ENCODE measurements at places on chromosomes 6 and 20. TPM values are rescaled to one million over a fixed set of nuclear protein-coding genes. Genes with fewer than 3 reads are reported as not detected.

FAM209B gene
- total RNA-seq = not detected

SLC22A1 gene
- 1.9 TPM for total RNA-seq

CNR1 gene
- 327 TPM for total RNA-seq

DNA sequence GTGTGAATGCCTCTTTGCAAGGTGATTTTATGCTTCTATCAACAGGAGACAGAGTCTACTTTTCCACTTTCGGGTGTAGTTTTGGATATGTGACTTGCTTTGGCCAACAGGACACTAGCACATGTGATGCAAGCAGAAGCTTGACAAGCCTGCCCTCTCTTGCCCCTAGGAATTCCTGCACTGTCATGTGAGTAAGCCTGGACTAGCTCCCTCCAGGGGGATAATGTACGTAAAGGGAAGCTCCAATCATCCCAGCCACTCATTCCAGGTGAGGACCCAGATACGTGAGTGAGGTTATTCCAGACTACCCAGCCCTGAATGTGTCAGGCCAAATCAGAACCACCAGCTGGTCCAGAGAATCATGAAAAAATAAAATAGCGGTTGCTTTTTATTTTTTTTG lies 33.3 kb downstream of the BEND3 start:
- no peak for DNase-seq

DNA sequence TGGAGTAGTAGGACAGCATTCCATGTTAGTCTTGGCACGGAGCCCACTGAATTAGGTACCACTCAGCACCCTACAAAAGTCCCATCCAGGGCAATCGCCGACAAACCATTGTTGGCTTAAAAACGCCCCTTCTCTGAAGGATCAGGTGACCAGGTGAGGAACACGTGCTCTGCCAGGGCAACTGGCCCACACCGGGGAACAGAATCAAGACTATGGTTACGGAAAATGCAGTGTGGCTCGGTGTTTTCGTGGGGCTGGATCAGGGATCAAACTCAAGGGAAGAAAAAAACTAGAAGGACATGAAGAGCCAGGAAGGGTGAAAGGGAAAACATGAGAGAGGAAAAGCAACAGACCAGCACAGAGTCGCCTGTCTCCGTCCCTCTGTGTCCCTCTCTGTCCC lies 177.8 kb upstream of the ARID1B start:
- DNase-seq = no peak

- DNase-seq = no peak
Measured at GRCh38 chr6:77173472-77174074, 289.7 kb downstream of the HTR1B start.

GRCh38 chr20:37567331-37567665 lies 39.6 kb upstream of the BLCAP start:
- DNase-seq = no peak

DACT2 gene
- total RNA-seq = 0.62 TPM

UBD gene
- 0.47 TPM for total RNA-seq

LINC00237 gene
- 2.0 TPM for total RNA-seq

CCM2L gene
- total RNA-seq = 2.0 TPM

- DNase-seq = no peak
Measured at GRCh38 chr20:41330343-41330720, 10.3 kb upstream of the LPIN3 start.

GRCh38 chr20:38225900-38226263 lies 34.7 kb downstream of the KIAA1755 start:
- DNase-seq = no peak

DNA sequence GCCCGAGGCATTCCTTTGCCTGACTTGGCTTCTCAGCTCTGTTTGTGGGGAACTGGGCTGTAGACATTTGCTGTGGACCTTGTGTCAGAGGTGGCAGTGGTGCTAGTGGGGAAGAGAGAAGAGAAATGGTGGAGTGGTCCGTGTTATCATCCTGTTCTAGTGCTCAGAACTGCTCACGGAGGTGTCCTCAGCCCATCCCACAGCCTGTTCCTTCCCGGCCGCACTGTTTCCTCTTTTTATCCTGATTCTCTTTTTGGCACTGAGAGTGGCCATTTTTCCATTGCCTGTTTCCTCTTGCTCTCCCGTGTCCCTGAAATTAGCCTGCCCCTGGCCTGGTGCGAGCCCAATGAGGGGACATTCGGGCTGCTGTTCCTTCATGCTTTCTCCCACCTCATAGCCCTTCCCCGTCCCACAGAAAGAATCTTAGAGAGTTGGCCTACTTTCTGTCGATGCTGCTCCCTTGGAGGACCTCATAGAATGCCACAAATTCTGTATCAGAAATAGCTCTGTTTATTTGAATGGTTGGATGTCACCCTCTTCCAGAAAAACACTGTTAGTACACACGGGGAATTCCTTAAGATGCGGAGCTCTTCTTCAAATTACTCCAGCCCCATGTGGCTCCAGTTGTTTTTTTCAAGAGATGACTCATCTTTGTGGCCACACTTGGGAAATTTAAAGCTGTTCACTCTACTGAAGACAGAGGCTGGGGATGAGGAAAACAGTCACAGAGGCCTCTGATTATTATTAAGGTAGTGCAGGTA lies 26.1 kb downstream of the FARS2 start:
- no peak for DNase-seq

- no peak for DNase-seq
Measured at GRCh38 chr20:48774696-48775095, 53.1 kb downstream of the PREX1 start.

CTSZ gene
- 12.2 TPM for total RNA-seq

PLG gene
- 0.62 TPM for total RNA-seq

DNA sequence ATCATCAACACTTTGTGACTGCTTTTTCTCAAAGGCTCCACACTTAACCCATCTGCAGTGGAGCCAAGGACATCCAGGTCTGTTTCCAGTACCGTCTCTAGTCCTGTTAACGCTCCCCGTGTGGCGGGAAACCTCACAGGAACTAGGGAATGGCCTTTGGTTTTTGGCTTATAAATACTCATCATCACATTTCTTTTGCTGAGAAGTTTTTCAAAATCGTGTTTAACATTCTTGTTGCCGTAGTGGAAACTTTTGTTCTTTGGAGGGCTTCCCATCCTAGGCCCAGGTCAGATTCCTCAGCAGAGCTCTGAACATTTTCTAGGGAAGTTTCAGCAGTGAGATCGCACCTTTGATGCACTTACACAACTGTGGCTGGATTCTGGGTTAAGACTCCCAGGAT lies 24.6 kb downstream of the DAAM2 start:
- DNase-seq = no peak

CASS4 gene
- total RNA-seq = 0.16 TPM

- DNase-seq = no peak
Measured at GRCh38 chr6:82385102-82385501, 21.5 kb downstream of the TPBG start.

DNA sequence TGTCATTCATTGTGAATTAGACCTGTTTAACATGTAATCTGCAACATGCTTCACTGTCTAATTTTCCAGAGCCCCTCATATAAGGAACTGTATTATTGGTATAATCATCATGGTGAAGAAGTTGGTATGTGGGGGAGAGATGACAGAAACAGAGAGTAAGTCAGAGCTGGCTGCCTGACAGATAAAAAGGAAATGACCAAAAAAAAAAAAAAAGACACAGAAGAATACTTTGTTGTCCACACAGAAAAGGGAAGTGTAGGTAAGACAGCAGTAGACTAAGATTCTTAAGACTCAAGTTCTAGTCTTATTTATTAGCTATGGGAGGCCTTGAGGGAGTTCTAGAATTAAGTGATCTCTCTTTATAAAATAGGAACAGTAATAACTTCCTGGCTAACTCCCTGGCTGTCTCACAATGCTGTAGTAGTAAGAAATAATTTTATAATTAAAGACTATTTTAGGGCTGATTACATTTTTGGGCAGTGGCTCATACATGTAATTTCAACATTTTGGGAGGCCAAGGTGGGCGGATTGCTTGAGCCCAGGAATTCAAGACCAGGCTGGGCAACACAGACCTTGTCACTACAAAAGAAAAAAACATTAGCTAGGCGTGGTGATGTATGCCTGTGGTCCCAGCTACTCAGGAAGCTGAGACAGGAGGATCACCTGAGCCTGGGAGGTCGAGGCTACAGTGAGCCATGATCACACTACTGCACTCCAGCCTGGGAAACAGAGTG lies 102.5 kb downstream of the PRL start:
- no peak for DNase-seq

DNA sequence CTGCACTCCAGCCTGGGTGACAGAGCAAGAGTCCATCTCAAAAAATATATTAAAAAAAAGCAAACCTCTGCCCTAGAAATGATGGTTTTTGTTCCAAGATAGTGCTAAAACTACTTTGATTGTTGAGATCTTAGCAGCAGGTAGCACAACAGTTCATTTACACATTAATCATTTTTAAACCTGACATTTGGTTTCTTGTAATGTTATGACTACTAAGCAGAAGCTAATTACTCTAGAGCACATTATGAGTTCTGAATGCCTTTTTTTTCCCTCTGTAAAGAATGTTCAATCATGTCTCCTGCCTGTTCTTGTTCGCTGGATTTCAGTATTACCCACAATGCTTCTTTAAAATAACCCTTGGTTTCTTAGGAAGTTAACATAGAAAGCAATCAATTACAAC lies 24.7 kb upstream of the PHF3 start:
- no peak for DNase-seq

TMEM14A gene
- 104 TPM for total RNA-seq
